Putamen (tissue), 1 donor: ENCODE measurements at places on chromosomes 13 and 19.

DNA sequence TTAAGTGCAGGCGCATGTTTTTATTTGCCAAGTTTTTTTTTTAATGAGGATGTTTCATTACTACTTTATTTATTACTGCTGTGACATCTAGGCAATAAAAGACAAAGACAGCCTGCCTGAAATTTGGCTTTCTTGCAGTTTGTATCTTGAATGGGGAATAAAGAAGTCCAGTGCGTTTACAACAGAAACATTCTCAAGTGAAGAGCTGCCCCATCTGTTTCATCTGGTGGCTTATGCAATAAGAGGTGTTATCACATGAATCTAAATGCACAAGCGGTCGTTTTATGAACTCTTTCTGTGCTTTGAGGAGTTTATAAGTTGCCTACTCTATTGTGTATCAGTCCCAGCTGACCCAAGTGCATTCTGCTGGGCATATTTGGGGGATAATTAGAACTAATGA is 12.6 kb upstream of the MAB21L1 start:
- no peak for DNase-seq

DNA sequence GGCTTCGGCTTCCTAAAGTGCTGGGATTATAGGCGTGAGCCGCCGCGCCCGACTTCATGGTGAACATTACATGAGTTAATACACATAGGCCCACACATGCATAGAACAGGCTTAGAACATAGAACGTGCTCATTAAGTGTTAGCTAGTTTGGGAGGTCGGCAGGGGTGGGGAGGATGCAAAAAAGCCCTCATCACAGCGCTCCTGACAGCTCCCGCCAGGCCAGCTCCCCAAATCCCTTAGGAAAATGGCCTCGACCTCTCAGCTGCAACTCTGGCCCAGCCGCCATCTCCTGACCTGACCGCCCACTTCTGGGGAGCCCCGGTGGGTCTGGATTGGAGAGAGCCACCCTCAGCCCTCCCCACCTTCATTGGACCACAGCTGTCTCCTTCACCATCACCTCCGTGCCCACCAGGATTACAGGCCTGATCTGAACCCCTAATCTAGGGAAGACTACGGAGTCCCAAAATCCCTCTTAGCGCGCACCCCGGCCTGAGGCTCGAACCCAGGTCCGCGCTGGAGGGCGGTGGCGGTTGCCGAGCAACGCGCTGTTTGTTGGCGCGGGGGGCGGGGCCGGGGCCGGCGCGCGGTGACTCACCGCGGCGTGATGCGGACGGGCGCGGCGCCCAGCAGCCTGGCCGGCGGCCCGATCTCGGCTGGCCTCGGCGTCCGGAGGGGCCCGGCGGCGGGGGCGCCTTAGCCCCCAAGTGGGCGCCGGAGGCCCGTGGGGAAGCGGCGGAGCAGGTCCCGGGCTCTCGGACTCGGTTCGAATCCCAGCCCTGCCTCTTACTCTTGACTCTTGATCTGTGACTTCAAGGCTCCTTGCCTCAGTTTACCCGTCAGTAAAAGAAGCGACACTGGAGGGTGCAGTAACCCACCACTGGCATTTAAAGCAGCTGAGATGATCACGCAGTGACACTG is 26.7 kb upstream of the NANOS3 start:
- DNase-seq = peak; percentile 71

DNA sequence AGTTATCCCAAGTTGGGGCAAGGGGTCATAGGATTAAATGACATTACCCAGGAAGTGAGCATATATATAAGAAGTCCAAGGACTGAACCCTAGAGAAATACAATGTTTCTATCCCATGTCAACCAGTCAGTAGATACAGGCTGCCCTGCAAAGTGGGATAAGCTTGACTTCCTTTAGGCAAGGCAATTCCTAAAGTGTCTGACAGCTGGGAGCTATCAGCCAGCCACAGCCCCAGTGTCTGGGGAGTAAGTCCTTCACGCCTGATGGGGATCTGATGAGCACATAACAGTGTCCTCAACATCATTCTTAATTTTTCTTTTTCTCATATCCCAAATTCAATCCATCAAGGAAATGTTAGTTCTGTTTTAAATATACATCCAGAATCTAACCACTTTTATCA is 54.1 kb downstream of the DNAJC15 start:
- DNase-seq = no peak

DNA sequence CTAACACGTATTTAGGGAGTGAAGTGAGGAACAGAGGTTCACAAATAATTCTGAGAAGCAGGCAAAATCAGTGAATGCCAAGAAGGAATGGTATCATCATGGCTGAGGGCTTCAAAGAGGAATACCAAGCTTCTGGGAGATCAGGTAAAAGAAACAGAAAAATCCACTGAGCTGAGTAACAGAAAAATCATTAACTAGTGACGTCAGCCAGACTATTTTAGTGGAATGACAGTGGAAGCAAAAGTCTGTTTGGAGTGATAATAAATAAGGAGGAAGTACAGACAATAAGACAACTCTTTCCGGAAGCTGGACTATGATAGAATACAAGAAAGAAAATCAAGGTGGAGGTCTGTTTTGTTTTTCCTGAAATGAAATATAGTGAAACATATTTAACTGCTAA is 83.5 kb downstream of the SACS start:
- DNase-seq = no peak

- DNase-seq = no peak
Observed at GRCh38 chr19:10520652-10521318, 3.5 kb upstream of the S1PR5 start.

- DNase-seq = no peak
Observed at GRCh38 chr13:100365680-100366079, 222.9 kb downstream of the GGACT start.

DNA sequence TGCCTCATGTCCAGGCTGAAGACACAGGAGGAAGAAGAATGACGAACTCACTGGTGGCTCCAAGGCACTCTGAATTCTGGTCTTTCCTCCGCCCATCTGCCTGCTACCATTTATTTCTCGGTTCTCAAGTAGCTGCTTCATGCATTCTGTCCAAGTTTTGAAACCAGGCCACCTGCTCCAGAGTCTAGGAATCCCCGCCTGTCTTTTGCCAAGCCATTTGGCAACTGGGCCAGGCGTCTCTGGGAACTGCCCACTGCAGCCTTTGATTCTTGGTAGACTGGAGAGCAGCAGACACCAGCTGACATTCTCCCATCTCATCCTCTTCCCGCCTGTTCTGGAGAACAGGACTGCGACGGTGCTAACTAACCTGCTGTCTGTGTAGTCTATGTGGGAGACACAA is 10.8 kb downstream of the SLC35E1 start:
- no peak for DNase-seq

- DNase-seq = no peak
Observed at GRCh38 chr13:23144431-23144830, 36.3 kb upstream of the SGCG start.

DNA sequence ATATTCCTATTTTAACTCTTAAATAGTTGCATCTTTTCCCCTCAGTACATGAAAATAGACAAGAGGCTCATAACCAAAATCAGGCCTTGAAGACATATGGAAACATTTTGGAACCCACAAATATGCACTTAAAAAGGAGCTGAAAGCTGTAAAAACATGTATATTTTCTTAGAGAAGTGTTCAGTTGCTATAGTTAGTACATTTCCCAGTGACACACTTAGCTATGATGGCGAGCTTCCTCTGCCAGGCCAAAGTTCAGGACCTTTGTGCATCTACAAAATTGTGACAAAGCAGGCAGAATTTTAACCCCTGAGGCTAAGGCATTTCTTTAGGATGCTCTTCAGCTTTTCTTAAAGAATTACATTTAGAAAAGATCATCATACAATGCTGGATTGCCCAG is 54.5 kb downstream of the RCBTB2 start:
- no peak for DNase-seq

- no peak for DNase-seq
Observed at GRCh38 chr13:31538067-31539042, 201.0 kb upstream of the RXFP2 start.

DNA sequence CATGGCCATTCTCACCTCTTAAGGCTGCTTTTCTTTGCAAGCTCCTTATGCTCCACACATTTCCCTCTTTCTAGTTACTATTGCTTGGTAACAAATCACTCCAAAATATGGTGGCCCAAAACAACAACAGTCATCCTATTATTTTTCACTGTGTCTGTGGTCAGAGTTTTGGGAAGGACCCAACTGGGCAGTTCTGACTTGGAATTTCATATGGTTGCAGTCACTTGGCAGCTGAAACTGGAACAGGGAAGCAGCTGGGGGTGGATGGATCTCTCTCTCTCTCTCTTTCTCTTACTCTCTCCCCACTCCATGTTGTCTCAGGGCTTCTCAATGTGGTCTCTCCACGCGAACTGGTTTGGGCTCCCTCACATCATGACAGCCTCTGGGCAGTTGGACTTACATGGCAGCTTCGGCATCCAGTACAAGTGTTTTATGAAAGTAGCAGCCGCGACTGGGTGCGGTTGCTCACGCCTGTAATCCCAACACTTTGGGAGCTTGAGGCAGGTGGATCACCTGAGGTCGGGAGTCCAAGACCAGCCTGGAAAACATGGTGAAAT is 39.6 kb downstream of the NUMBL start:
- DNase-seq = no peak

- no peak for DNase-seq
Observed at GRCh38 chr13:99421271-99421670, 80.0 kb upstream of the TM9SF2 start.

DNA sequence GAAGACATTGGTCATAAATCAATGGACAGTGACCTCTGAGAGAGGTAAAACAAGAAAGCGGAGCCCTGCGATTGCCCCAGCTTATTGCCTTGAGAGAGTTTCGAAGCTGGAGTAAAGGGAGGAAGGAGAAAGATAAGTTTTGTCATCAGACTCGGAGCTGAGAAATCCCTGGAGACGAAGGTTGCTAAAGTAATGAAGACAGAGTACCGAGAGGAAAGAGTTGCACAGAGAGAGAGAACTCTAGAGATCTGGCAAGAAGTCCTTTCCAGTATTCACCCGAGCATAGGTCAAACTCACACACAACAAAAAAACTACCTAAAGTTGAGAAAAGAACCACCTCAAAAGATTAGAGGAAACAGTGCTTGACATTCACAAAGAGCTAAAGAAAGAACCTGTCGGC is 472.0 kb downstream of the DACH1 start:
- no peak for DNase-seq

DNA sequence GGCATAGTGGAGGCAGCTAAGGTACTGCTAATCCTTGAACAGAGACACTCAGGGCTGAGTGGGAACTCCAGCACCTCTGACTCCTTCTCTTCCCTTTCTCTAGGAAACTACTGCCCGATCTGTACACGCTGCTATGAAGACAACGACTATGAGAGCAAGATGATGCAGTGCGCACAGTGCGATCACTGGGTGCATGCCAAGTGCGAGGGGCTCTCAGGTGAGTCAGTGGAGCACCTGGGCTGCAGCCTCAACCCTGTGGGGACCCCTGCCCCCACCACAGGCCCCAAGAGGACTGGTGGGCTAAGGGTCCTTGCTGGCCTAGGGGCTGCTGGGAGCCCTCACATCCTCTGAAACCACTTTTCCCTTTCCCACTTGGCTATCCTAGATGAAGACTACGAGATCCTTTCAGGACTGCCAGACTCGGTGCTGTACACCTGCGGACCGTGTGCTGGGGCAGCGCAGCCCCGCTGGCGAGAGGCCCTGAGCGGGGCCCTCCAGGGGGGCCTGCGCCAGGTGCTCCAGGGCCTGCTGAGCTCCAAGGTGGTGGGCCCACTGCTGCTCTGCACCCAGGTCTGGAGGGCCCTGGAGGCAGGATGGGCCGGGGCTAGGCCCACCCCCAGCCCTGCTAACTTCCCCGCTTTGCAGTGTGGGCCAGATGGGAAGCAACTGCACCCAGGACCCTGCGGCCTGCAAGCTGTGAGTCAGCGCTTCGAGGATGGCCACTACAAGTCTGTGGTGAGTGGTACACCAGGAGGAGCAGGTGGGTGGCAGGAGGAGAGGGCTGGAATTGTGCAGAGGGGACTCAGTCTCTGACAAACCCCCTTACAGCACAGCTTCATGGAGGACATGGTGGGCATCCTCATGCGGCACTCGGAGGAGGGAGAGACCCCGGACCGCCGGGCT is 9.5 kb downstream of the KMT2B start:
- DNase-seq = no peak
